Femur (tissue), 1 donor: ENCODE measurements at places on chromosomes 5 and 9.

GRCh38 chr5:180133060-180133459 is 61.5 kb upstream of the RNF130 start:
- no peak for DNase-seq

DNA sequence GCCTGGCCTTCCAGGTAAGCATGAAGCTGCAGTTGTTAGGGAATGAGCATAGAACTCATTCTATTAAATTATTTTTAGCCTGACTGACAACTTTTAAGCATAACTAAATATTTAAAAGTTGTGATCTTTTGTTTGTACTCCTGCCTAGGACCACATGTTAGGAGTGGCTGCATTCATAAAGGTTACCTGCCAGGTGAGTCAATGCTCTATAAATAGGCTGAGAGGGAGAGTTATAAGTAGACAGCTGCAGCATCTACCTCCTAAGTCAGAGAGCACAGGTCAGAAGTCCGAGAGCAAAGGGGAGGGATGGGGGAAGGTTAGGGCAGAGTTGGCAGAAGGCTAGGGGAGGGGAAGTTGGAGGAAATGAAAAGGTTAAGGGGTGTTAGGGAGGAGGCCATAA is 292.4 kb upstream of the TLE4 start:
- DNase-seq, result no peak

- no peak for DNase-seq
Observed at GRCh38 chr5:13611604-13612003, 332.9 kb downstream of the DNAH5 start.

- DNase-seq, result peak; percentile 79
Observed at GRCh38 chr5:149141224-149141956, at the start of gene ABLIM3. TSS of gene ABLIM3 (plus strand) at chr5:149141493. CDS start at chr5:149142096, 603 bp downstream.

GRCh38 chr5:69416699-69417098 is 1.8 kb downstream of the MARVELD2 start:
- DNase-seq, result no peak

DNA sequence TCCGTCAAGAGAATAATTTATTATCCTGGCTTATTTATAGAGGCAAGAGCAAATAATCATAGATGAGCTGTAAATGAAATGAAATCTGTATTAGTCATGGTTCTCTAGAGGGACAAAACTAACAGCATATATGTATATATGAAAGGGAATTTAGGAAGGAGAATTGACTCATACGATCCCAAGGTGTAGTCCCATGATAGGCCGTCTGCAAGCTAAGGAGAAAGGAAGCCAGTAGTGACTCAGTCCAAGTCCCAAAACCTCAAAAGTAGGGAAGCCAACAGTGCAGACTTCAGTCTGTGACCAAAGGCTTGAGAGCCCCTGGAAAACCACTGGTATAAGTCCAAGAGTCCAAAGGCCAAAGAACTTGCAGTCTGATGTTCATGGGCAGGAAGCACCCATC is 515.9 kb upstream of the CYLC2 start:
- no peak for DNase-seq

- DNase-seq, result no peak
Observed at GRCh38 chr9:37046683-37047082, 12.6 kb upstream of the PAX5 start.

DNA sequence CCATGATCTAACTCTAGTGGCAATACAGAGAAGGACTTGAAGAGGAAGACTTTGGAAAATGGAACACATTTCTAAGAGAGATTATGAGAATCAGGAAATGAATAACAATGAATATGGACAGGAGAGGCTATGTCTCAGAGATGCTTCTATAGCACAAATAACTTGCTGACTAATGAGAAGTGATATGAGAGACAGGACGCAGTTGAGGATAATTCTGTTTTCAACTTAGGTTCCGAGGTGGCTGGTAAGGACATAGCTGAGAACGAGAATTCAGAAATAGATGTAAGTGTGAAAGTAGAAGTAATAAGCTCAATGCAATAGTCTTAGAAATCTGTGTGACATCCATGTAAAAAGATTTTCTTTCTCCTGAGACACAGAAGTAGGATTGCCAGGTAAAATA is 358.1 kb upstream of the GRAMD2B start:
- DNase-seq, result no peak

GRCh38 chr5:148853868-148854267 is 27.5 kb downstream of the ADRB2 start:
- DNase-seq, result no peak

DNA sequence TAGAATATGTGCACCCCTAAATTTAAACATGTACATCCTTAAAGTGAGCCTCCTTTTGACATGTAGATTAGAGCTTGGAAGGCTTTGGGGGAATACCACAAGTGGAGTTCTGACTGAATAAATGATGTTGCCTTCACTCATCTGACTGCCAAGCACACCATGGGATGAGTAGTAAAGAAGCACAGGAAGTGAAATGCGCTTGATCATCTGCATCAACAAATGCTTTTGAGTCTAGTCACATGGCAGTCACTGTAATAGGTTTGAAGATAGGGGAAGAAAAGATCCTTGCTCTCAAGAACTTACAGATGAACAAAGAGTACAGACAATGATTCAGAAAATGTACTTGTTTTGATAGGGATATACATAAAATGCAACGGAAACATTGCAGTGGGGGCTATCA is 62.0 kb upstream of the STARD4 start:
- DNase-seq, result no peak

DNA sequence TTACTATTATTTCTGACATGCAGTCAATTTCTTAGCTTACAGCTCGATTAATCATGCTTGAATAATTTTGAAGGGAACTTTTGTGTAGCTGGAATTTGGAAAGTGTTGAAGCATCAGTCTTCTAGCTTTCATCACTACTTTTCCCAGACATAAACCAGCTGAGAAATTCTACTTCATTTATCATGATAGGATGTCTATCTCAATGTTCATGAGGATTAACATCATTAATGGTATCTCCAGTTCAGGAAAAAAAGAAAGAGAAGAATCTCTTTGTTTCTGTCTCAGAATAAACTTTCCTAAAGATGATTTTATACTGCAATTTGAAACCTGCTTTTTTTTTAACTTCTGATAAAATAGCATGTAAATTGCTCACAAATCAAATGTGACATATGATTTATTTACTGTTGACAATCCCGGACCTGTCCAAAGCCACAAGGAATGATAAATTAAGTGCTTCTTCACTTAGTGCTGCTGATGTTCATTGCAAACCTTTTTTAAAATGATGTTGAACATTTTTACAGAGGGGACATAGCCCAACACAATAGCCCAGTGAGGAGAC is 412.1 kb upstream of the CLINT1 start:
- DNase-seq, result no peak

- DNase-seq, result no peak
Observed at GRCh38 chr9:98887918-98888510, 55.7 kb upstream of the COL15A1 start.

DNA sequence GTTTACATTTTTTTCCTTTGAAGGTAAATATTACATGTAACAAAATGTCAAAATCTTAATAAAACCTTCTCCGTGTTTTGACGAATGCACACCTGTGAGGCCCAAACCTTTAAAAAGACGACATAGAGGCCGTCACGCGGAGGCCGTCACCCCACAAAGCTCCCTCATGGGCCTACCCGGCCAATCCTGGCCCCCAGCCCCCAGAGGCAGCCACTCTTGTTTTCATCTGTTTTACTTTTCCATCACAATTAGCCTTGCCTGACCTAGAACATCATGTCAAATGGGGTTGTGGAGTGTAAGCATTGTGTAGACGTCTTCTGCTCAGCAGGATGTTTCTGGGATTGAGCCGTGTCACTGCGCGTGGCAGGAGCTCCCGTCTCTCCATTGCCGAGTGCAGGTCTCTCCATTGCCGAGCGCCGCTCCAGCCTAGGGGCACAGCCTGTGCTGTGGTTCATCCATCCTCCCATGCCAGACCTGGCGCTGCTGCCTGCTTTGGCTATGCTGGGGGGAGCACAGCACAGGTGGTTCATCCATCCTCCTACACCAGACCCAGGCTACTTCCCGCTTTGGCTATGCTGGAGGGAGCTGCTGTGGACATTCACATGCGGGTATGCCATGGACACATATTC is 52.2 kb upstream of the IRX4 start:
- DNase-seq, result no peak

- no peak for DNase-seq
Observed at GRCh38 chr9:90773617-90774016, 28.0 kb upstream of the SYK start.

DNA sequence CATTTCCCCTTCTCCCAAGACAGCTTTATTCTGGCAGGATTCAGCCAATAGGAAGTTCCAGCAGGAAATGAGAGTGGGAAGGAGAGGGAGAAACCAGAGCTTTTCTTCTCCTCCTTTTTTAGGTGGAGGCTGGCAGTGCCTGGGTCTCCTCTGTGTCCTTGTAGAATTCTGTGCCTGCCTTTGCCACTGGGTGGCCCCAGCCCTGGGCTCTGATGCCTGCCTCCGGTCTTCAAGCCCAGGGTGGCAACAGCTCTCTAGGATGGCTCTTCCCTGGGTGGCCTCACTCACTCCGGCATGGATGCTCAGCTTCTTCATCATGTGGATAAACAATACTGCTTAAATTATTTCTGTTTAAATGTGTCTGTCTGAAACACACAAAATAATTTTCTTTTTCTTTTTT is 694.8 kb downstream of the SEMA5A start:
- DNase-seq, result no peak

GRCh38 chr9:3903273-3903672 is 377.5 kb upstream of the RFX3 start:
- DNase-seq, result no peak

- DNase-seq, result no peak
Observed at GRCh38 chr5:74442466-74442865, 198.1 kb downstream of the ENC1 start.
